ENCODE measurements at places on chromosomes 16 and 17.

- no peak for DNase-seq
Observed at GRCh38 chr17:46121165-46121764, 72.0 kb downstream of the KANSL1 start.

GRCh38 chr17:66923886-66924285 is 40.6 kb upstream of the CACNG4 start:
- no peak for DNase-seq

GRCh38 chr17:43175213-43176118 is 4.5 kb downstream of the NBR1 start:
- DNase-seq = no peak

GRCh38 chr16:86191663-86192062 is 292.7 kb downstream of the IRF8 start:
- no peak for DNase-seq

GRCh38 chr16:9772526-9773225 is 409.6 kb downstream of the GRIN2A start:
- DNase-seq = no peak

- no peak for DNase-seq
Observed at GRCh38 chr17:78748048-78748729, 33.9 kb downstream of the CYTH1 start.

- no peak for DNase-seq
Observed at GRCh38 chr16:24609417-24609739, 70.0 kb downstream of the RBBP6 start.

- no peak for DNase-seq
Observed at GRCh38 chr17:61442136-61442775, 10.0 kb upstream of the TBX4 start.

DNA sequence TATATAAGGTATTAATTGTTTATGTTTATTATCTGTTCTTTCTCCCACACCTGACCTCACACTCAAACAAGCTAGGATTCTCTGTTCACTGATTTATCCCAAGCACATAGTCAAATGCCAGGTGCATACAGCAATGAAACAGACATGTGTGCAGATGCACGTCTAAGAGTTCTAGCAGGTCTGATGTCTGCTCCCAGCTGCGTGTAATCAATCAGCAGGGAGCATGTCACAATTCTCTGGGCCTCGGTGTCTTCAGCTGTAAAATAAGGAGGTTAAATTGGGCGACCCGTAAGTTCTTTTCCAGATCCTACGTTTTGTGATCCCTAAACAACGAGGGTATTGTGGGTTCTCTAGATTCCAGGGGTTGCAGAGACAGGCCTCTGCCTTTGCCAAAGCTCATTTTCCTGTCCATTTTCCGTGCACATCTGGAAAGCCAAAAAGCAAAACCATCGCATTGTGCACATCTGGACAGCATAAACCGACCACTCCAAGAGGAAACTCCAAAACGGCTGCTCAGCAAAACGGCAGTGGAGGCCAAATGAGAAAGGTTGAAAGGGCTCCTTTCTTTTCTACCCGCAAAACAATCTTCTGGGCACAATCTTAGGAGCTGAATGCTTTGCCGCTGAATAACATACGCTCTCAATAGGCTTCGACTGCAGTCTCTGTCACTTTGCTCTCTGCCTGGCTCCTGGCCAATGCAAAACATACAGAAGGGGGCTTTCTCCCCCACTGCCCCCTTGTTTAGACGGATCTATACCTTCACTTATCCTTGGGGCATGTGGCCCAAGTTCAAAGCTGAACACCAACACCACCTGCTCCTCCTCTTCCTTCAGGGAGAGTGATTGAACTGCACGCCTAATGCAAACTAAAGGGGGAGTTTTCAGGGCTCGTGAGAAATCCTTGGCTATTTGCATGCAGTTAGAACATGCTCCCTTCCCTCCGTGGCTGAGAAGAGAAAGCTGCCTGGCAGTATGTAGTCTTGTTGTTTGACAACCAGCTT is 426.3 kb downstream of the SLC39A11 start:
- no peak for DNase-seq

- no peak for DNase-seq
Observed at GRCh38 chr17:2598166-2598565, 4.7 kb downstream of the PAFAH1B1 start.

DNA sequence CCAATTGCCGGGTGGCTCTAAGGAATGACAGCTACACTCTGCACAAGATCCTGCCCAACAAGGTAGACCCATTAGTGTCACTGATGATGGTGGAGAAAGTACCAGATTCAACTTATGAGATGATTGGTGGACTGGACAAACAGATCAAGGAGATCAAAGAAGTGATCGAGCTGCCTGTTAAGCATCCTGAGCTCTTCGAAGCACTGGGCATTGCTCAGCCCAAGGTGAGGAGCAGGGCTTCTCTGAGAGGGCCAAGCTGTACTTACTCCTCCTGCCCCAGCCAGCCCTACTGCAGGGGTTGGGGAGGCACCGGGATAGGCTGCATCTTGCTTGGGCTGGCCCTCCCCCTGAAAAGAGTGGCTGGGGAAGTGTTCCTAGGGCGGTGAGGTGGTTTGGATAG is 2.8 kb upstream of the FTSJ3 start:
- no peak for DNase-seq

GRCh38 chr16:75116081-75116910 is at the start of gene LDHD:
Gene LDHD (minus strand): TSS chr16:75116780. CDS start chr16:75116720, 60 bp downstream.
- no peak for DNase-seq

DNA sequence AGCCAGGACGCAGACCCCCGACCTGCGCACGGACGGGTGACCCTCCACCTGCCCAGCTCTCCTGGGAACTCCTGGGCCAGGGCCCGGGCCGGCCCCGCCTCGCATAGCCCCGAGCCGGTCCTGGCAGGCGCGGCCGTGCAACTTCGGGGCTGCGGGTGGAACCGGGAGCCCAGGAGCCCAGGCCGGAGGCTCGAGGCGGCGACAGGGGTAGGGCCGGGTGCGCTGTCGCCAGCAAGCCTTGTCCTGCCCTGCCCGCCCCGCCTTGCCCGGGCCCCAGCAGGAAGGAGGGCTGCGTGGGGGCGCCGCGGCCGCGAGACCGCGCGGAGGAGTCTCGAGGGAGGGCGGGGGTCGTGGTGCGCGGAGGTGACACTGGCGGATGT is 408 bp downstream of the LMF1 start:
- DNase-seq = no peak

DNA sequence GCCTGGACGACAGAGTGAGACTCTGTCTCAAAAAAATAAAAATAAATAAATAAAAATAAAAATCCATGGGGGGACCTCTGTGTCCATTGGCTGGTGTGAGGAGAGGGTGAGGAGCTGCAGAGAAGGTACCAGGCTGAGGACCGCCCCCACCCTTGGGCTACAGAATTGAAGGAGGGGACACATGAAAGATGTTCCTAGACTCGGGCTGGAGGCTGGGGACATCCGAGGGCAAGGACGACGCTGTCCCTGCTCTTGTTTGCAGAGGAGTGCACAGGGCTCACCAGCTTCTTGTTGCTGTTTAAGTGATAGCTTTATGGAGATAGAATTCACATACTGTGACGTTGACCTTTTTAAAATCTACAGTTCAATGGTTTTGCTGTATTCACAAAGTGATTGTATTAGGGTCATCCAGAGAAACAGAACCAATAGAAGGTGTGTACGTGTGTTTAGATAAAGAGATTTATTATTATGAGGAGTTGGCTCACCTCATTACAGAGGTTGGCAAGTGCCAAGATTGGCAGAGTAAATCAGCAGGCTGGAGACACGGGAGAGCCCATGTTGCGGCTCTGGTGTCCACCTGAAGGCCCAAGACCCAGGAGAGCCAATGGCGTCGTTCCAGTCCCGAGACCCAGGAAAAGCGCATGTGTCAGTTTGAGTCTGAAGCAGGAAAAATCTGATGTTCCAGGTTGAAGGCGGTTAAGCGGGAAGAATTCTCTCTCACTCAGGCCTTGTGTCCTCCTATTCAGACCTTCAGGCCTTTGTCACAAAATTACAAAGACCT is 320.7 kb downstream of the SEC14L1 start:
- DNase-seq = no peak

DNA sequence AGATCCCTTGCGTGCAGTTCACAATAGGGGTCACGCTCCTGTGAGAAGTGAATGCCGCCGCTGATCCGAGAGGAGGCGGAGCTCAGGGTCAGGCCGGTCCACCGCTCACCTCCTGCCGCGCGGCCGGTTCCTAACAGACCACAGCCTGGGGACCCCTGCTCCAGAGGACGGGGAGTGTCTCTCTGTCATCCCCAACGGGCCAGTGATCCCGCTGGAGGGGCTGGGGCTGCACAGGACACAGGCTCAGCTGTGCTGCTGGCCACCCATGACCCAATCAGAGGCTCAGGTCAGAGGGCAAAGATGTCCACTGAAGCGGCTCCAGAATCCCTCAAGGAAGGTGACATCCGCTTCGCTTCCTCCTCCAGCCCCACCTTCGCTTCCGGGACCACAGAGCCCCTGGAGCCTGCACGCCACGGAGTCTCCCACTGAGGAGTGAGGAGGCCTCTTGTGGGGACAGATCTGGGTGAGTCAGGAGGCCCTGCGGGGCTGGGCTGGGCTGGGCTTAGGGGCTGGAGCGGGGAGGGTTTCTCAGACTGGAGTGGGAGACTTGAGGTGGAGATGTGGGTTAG is 115.4 kb downstream of the METRNL start:
- no peak for DNase-seq

GRCh38 chr17:78137392-78138203 is 7.0 kb downstream of the TMC8 start:
- DNase-seq = no peak

- no peak for DNase-seq
Observed at GRCh38 chr17:76354747-76355310, 1.1 kb upstream of the PRPSAP1 start.

DNA sequence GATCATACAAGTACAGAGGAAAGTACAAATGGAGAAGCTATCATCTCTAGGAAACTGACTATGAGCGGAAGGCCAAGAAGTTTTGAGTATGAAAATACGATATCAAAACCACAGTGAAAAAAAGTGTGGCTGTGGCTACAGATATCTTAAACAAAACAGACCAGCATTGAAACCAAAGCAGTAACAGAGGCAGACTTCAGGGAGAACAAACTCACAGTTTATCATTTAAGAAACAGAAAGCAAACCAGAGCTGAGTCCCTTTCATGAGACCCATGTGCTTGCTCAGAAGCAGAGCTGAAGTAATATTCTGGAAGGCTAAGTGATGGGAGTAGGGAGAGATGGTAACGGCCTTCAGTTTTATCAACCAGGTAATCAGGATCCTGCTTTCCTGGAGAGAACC is 317.8 kb downstream of the CA10 start:
- peak; percentile 11 for DNase-seq

GRCh38 chr16:86046667-86047270 is 147.8 kb downstream of the IRF8 start:
- DNase-seq = no peak

Data from Jurkat, Clone E6-1 (cell line).